ENCODE measurements at places on chromosomes 11 and 22.

GRCh38 chr22:30747493-30747892, 52.8 kb downstream of the OSBP2 start:
- no peak for DNase-seq

- DNase-seq: no peak
These were observed at the start of gene TMEM151A for GRCh38 chr11:66291706-66292542. TSS of gene TMEM151A (plus strand) at chr11:66291894. CDS start at chr11:66292014, 120 bp downstream.

DNA sequence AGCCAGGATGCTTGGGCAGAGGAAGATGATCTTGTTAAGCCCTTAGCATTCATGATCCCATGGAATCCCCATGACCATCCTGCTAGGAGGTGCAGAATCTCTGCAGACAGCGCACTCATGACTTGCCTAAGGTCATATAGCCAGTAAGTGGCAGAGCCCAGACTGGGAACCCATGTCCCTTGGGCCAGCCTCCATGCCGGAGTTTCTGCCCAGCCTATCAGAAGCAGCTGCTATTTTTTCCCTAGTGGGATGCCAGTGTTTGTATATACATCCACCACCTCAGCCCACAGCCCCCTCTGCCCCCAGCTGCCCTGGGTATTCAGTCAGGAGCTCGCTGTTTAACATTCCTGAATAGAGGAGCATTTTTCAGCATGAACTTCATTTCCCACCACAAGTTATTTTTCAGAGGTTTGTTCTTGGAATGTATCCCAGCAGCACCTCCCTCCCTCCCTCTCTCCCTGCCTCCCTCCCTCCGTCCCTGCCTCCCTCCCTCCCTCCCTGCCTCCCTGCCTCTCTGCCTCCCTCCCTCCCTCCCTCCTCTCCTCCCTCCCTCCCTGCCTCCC, 34.4 kb upstream of the SUSD2 start:
- no peak for DNase-seq

DNA sequence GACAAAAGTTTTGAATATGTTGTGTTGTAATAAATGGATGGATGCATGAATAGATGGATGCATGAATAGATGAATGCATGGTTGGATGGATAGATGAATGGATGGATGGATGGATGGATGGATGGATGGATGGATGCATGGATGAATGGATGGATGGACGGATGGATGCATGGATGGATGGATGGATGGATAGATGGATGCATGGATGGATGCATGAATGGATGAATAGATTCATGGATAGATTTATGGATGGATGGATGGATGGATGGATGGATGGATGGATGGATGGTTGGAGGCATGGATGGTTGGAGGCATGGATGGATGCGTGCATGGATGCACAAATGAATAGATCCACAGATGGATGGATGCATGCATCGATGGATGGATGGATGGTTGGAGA, 623.2 kb upstream of the B3GAT1 start:
- no peak for DNase-seq

GRCh38 chr22:37095113-37095512, 14.4 kb downstream of the TMPRSS6 start:
- no peak for DNase-seq

GRCh38 chr11:1157645-1158591, at the start of gene MUC5AC:
TSS of gene MUC5AC (plus strand) at chr11:1157953. CDS start at chr11:1158000, 47 bp downstream.
- no peak for DNase-seq

- no peak for DNase-seq
These were observed 204.9 kb downstream of the CSNK2A3 start for GRCh38 chr11:11148104-11148509.

GRCh38 chr11:133705873-133706272, 139.4 kb downstream of the SPATA19 start:
- no peak for DNase-seq

DNA sequence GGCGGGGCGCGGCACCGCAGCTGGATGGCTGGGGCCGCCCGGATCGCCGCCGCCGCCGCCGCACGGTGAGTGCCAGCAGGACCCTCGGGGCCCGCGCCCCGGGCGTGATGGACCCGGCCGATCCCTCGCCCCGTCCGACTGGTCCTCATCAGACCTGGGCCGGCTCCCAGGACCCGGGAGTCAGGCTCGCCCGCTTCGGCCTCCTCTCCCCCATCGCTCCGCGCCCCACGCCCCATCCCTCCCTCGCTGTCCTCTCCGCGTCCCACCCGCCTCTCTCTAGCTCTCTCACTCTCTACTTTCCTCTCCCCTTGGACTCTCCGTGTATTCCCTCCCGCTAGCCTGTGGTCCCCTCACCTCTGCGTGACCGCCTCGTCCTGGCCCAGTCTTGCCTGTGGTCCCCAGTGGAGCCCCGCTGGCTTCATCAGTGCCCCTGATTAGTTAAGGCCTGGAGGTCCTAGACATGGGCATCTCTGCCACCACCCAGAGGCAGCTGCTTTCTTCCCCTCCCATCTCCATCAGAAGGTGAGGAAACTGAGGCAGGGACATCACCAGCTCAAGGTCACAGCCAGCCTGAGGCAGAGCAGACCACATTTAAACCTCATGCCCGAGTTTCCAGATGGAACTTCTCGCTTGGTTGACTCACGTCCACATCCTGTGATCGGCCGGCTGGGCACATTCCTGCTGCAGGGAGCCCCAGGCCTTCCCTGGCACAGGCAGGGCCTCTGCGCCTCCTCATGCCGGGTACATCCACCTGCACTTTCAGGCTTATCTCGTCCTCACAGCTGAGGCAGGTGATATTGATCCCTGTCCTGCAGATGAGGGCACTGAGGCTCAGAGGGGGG, 429 bp downstream of the SLC39A13 start:
- DNase-seq: no peak
